ENCODE measurements at places on chromosomes 16 and 17. TPM values are rescaled to one million over a fixed set of nuclear protein-coding genes. Genes with fewer than 3 reads are reported as not detected.
A peak's percentile ranks its signal among the peaks of the same experiment; 100 is the strongest.

DNA sequence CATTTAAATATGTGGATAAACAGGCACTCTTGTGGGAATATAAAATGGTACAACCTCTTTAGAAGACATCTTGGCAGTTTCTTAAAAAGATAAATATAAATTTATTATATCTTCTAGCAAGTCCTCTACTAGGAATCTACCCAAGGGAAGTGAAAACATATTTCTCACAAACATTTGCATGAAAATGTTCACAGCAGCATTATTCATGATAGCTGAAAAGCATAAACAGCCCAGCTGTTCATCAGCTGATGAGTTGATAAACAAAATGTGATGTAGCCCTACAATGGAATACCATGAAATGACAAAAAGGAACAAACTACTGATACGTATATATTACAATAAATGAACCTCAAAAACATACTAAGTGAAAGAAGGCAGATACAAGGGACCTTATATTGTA is 12.0 kb downstream of the DGKE start:
- DNase-seq = no peak

DNA sequence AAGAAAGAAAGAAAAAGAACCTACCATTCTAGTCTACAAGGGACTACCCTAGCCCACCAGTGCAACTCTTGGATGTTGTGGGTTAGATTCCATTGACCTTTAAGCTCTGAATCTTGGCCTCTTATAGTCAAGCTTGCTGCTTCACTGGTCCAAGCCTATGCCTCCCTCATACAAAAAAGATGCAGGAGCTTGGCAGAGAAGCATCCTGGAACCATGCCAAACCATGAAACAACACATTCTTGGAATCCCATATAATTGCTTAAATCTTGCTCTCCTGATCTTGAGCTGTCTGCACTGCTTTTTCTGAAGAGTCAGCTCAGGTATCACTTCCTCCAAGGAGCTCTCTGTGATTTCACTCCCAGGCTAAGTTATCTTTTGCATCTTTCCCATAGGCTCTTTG is 117.9 kb upstream of the GPR139 start:
- no peak for DNase-seq

- DNase-seq = no peak
These were observed 69.0 kb downstream of the TBC1D16 start for GRCh38 chr17:79966681-79967080.

The YBX2 gene
- 12.2 TPM for total RNA-seq

DNA sequence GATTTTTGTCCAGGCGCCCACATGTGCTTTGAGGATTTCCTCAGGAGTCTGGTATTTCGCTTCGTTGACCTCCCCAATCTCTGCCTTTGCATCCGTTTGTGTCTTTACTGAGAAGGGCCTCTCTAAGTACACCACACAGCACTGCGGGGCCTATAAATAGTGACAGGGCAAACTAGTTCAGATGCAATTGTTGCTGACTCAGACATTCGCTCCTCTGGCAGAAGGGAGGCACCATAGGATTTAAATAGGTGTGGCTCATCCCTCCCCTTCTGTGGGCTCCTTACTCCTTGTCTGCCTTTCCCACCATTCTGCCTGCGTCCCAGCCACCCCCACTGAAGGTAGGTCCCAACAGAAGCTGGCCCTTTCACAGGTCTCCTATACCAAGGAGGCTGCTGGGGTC is 192.3 kb downstream of the SHISA9 start:
- peak; percentile 12 for DNase-seq

GRCh38 chr17:64599187-64599676 is 62.9 kb downstream of the SMURF2 start:
- DNase-seq = no peak

DNA sequence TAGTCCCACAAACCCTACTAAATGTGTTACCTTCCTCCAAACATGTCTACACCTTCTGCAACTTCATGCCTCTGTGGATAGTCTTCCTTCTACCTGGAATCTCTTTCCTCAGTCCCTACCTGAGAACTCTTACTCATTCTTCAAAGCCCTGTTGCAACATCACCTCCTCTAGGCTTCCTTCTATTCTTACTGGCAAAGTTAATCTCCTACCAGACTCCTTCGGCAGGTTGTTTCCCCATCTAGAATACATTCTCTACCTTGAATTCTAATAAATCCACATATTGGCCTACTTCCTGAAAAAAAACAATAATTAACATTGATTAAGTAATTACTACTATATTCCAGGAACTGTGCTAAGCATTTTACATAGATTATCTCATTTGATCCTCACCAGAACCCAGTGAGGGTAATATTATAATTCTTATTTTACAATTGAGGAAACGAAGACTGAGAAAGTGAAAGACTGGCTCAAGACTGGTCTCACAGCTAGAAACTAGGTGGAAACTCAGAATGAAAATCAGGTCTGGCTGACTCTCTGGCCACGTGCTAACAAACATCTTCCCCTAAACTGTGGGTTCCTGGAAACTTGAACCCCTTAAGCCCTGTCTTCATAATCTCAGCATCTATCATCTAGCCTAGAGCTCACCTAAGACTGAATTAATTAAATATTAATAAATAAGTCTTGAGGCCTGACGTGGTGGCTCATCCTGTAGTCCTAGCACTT is 4.6 kb upstream of the STAT3 start:
- DNase-seq = no peak

GRCh38 chr16:79361132-79361751 is 239.3 kb downstream of the MAF start:
- no peak for DNase-seq

DNA sequence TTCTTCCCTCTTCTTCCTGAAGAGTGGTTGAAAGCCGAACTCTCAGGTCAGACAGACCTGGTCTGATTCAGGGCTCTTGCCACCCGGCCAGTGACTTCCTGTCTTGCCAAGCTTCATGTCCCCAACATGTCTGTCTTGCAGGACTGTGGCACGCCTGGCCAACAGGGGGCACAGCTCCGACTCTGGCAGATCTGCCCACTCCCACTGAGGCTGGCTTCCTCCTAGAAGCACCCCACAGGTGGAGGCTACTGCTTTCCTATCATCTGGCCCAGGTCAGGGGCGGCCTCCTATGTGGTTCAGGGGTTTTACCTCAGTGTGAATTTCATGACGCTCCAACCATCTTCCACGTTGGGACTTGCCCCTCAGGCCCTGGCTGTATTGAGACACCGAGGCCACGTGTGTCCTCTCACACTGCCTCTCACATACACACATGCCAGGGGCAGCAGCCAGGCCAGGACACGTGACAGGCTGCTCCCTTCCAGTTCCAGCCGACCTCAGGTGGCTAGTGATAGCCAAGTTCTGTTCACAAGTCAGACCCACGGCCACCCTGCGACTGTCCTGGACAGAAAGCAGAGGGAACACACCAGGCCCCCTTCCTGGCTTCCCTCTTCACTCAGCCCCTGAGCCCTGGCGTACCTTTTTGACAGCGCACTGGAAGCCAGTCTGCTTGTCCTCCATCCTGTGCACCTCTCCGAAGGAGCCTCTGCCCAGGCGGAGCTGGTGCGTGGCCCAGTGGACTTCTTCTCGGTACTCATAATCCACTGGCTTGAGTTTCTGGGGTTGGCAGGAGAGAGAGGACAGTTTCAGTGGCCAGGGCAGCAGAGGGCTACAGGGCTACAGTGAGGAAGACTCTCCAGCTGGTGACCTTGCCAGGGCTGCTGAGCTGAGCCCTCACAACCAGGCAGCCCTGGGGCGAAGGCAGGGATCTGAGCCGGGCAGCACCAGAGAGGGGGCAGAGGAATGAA is 22.6 kb upstream of the SPATA32 start:
- DNase-seq = peak; percentile 67

- DNase-seq = no peak
These were observed 10.7 kb downstream of the ODF4 start for GRCh38 chr17:8350339-8350738.

GRCh38 chr16:48014349-48015135 is 141.3 kb downstream of the ABCC12 start:
- peak; percentile 39 for DNase-seq

DNA sequence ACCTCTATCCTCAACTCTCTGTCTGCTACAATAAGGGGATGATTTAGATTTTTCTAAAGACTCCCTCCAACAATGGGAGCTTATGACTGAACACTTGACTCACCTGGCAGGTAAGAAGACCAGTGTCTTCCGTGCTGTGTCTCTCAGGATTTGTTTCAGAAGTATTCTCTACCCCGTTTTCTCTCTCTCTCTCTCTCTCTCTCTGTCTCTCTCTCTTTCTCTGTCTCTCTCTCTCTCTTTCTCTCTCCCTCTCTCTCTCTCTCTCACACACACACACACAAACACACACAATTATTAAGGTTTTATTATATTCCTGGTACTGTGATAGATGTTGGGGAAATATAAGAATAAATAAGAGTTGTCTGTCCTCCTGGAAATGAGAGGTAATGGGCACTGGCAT is 263.9 kb downstream of the TOX3 start:
- no peak for DNase-seq

The KRT33B gene
- total RNA-seq = not detected

The MARCHF10 gene
- total RNA-seq = 0.41 TPM

The CD79B gene
- 2.6 TPM for total RNA-seq

DNA sequence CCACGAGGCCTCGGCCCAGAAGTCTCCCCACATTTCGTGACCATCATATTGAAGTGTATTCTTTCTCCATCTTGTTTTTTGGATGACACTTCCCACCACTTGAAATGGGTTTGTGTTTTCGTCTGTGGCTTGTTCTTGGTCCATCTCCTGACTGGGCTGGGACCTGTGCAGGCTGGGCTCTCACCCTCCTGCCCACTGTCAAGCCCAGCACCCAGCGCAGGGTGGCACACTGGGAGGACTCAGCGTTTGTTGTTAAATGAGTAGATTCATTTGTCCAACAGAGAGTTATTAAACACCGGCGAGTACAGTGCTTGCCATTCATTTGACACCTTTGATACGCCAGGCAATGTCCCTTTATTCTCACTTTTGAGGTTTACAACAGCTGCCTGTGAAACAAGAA is 22.6 kb downstream of the NT5M start:
- DNase-seq = no peak

DNA sequence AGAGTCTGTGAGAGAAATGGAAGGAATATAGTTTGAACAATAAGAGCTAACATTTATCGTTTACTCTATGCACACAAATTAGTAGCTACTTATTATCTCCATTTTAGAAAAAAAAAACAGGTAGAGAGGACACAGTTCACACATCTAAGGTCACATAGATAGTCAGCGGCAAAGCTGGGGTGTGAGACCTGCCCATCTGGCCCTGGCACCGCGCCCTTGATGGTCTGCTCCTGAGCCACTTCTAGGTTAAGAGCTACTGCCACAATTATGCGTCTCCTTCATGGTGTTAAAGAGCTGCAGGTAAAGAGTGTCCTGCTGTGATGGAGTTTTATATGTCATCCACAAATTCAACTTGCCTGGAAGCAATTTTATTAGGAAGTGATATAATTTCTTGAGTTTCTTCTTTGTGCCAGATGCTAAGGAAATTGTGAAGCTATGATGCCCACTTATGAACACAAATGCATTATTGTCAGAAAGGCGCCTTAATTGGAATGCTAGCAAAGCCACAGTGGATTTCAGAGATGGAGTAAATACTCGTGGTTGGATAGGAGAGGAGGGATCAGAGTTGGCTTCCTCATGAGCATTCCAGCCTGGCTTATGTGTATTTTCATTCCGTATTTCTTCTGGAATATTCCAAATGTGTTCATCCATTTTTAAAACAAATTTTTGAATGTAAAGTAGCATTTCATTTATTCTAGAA is 21.3 kb upstream of the MFSD6L start:
- no peak for DNase-seq

The DHRS7C gene
- total RNA-seq = not detected

GRCh38 chr16:68985855-68986254 is 119.6 kb upstream of the HAS3 start:
- no peak for DNase-seq

The BCAR1 gene
- 68.4 TPM for total RNA-seq

- peak; percentile 94 for DNase-seq
These were observed 527 bp downstream of the SIAH1 start for GRCh38 chr16:48384520-48385252.

DNA sequence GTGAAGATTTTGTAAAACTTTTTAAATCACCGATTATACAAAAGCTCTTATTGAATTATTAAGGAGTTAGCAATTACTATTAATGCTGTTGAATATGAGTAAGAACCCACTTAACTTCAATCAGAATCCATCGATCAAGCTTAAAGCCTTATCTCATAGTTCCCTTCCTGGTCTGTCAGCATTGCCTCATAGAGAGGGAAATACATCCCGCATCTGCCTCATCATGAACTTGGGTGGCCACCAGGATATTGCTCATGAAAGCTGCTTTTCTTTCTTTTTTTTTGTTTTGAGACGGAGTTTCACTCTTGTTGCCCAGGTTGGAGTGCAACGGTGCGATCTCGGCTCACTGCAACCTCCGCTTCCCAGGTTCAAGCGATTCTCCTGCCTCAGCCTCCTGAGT is 66.7 kb downstream of the PIGL start:
- DNase-seq = no peak

DNA sequence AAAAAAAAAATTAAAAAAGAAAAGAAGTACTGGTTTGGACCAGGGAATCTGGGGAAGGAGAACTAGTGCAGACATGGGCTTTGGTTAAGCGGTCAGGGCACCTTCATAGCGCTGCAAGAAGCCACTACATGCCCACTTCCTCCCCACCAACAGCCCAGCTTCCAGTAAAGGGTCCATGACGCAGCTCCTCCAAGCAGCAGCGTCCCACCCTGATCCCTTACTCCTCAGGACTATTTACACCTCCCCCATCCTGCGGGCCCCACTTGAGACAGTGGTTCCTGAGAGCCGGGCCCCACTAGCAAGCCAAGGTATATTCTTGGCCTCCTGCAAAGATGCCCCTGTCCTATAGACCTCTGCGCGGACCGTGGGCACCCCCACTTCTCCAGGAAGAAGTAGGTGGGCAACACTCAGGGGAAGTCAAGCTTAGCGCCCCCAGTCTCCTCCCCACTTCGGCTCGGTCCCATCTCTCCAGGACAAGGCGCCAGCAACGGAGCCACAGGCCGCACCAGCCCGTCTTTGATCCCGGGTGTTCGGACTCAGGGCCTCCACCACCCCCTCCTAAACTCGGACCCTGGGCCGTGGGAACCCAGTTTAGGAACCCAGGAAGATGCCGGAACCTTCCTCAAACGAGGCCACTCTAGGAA is 913 bp upstream of the PRR14 start:
- DNase-seq = no peak

The ABCC11 gene
- total RNA-seq = 0.03 TPM

DNA sequence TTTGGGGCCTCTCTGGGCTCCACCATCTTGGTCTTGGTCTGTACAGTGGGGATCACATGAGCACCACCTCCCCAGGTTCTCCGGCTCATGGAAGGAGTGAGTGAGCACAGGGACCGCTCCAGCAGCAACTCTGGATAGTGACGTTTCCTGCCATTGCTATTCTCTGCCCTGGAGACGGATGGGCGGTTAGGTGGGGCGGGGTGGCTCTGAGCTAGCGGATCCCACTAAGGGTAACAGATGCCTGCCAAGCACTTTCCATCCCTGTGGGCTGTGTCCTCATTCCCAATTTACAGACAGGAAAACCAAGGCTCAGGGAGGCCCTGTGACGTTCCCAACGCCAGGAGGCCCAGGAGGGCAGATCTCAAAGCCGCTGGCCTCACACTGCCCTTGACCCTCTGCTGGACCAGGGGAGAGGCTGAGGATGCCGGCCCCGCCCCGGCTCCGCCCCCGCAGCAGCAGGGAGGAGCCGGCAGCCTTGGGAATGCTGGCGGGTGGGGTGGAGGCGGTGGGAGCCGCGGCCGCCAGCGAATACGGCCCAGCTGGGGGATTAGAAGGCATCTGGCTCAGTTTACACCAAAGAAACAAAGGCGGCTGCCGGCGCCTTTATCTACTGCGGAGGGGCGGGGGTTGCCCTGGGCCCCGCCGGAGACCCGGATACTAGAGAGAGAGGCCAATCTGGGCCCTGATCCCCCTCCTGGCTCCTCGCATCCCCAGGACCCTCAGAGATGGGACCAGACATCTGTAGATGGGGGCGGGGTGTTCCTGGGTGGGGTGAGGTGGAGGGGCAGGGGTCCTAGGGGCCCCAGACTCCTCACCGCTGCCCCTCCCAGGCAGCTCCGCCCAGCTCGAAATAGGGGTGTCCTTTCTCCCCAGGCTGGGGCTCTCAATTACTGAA is 122.3 kb upstream of the CIBAR2 start:
- DNase-seq = peak; percentile 100

All from H7 (cell line).